ENCODE measurements at places on chromosomes 5 and 9. TPM values are rescaled to one million over a fixed set of nuclear protein-coding genes. Genes with fewer than 3 reads are reported as not detected.

MELK gene
- polyA plus RNA-seq, result 20.9 TPM

TGFBR1 gene
- 44.4 TPM for polyA plus RNA-seq

MAMDC2 gene
- 7.2 TPM for polyA plus RNA-seq

ARL14EPL gene
- not detected for polyA plus RNA-seq

Data from right renal pelvis (tissue), 4 donors.